ENCODE measurements at places on chromosomes 4 and X.

DNA sequence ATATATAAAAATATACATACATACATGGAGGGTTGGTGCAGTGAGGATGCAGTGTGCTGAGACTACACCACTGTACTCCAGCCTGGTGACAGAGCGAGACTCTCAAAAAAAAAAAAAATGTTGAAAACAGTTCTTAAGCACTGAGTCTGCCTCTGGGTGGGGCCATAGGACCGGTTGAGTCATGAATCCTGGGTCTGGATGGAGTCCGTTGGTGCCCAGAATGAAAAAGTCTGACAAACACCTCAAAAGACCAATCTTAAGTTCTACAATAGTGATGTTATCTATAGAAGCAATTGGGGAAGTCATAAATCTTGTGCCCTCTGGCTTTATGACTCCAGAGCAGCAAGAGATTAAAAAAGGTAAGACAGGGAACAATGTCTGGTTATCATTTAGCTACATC is 70.4 kb downstream of the FGFBP1 start:
- peak; percentile 40 for DNase-seq

DNA sequence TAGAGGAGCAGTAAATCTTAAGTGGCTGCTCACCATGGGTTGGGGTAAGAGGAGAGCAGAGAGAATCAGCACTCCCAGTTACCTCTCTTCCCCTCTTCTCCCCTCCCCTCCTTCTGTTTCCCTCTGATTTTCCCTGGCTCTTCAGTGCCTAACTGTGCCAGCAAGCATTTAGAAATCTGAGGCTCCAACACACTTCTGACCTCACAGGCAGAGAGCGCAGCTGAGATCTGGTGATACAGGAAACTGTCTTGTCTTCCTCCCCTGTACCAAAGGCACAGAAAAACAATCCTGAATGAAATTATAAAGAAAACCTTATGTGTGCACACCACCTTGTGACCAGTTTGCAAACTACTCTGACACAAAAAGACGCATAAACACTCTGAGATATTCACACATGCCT is 82.4 kb upstream of the SMIM10 start:
- DNase-seq = no peak

DNA sequence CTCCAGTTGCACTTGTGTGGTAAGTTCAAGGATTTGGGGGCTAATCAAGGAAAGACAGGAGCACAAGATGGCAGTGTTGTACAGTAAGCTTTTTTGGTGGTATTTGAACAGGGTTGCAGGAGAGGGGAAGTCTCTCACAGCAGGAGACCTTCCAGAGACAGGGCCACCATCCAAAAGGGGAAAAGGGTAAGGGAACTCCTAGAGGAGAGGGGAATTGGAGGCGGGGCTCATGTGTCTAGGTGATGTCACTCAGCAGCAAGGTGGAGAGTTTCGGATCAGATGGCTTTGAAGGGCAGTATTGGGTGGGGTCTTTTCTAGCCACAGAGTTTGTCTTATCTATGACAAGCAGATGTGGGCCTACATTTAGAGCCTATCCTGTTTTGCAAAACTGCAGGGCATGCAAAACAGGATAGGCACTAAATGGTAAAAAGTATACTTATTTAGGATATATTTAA is 13.4 kb upstream of the RNF175 start:
- DNase-seq = no peak

DNA sequence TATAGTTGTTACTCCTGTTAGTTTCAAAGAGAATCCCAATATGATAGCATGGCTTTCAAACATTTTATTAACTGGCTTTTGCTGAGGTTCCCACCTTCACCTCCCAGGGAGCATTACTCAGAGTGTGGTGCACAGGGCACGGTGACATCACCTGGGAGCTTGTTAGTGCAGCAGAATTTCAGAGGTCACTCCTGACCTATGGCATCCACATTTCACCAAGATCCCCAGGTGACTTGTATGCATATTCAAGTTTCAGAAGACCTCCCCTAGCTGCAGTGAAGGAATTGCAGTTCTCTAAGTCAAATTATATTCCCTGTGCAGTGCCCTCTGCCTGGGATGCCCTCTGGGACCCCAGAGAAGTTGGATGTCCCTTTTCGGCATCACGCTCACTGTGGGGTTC is 29.7 kb upstream of the LNX1 start:
- DNase-seq = no peak

DNA sequence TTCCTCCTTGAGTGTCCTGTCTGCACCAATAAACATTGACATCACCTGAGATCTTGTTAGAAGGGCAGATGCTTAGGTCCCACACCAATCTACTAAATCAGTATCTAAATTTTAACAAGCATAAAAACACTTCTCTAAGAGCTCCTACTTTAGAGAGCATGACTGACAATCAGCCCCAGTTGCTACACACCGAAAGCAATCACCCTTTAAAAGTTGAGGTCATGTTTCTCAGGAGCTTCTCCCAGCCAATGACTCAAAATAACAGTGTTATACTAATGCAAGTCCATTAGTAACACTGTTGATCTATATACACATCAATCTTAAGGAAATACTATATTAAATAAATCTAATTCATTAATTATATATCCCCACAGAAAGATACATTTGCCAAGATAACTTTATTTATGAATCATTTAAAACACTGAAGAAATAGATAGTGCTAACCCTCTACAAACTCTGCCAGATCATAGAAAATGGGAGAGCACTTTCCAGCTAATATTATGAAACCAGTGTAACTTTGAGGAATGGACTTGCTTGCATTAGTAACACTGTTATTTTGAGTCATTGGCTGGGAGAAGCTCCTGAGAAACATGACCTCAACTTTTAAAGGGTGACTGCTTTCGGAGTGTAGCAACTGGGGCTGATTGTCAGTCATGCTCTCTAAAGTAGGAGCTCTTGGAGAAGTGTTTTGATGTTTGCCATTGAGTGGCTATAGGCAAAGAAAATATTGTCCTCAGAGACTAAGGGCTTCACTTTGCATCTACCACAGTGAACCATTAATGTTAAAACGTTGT is 109.8 kb upstream of the HDX start:
- no peak for DNase-seq

GRCh38 chrX:24877854-24878650 is 137.7 kb downstream of the ARX start:
- DNase-seq = no peak

DNA sequence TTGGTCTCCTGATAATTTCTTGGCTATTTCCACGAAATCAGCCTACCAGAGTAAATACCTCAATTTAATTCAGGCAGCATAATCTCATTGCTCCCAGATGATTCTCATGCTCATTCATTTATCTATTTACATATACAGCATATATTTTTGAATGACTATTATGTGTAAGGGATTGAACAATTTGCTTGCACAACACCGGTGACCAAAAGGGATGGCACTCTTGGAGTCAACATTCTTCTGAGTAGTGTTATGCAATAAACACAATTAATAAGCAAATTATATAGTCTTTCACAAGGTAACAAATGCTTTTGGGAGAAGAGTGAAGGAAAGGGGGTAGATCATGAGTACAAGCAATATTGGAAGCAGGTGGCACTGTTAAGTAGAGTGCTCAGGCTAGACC is 1015.3 kb downstream of the ARAP2 start:
- DNase-seq = no peak

DNA sequence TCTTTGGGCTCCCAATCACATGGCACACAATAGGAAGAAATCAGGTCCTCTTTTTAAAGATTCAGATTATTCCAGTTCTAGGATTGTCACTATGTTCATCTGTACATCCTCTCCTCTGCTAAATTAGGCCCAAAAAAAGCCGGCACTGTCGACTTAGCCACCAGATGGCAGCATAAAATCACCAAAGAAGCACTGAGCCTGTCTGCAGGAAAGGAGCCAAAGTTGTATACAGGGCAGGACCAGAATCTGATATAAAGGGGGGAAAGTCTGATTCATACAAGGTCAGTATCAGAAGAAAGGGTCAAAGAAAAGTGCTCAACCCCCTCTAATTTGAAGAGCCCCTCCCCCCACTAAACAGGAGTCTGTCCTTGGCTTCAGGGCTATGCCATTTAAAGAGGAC is 292.5 kb downstream of the CHIC1 start:
- peak; percentile 58 for DNase-seq

GRCh38 chr4:3414421-3415279 is 27.1 kb upstream of the HGFAC start:
- peak; percentile 67 for DNase-seq

DNA sequence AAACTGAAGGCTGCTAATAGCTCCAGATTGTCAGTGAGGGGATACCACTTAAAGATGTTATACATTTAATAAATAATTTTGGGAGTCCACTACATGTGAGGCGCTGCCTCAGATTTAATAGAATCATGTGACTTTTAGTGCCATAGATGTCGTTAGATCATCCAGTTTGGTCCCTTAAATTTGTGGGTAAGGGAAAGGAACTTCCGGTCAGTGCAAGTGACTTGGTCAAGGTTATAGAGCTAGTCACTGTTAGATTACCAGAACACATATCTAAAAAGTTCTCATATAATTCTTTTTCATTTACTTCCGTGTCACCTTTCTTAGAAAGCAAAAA is 529 bp upstream of the UBA6 start:
- DNase-seq = peak; percentile 34

DNA sequence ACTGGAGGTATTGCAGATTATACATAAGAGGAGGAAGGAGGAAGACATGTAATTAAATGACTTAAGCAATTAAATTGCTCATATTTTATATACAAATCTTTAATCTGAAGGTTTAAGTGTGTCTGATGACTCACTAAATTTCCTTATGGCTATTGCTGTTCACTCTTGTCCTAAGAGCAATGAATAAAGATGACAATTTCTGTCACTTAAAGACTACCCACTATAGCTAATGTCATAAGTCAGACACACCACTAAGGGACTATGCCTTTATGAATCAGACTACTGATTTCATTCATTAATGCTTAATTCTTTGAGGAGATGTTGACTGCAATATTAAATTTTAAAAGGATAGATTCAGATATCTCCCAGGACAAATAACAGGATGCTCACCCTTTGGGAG is 1514.7 kb downstream of the PCDH18 start:
- no peak for DNase-seq

All from suppressor macrophage treated with lipopolysaccharide for 1 hour (primary cell).